ENCODE measurements at places on chromosomes 11 and 22. TPM values are rescaled to one million over a fixed set of nuclear protein-coding genes. Genes with fewer than 3 reads are reported as not detected.

PIH1D2 gene
- total RNA-seq: 1.0 TPM

PPFIBP2 gene
- total RNA-seq: 4.4 TPM

LRRC4C gene
- total RNA-seq: under 0.01 TPM

LMNTD2 gene
- 0.29 TPM for total RNA-seq

CDC42EP2 gene
- total RNA-seq: 56.9 TPM

UBQLNL gene
- total RNA-seq: 0.14 TPM

ASCL2 gene
- not detected for total RNA-seq

OR52K1 gene
- not detected for total RNA-seq

OR8G5 gene
- not detected for total RNA-seq

KCNJ11 gene
- not detected for total RNA-seq
